Activated CD4-positive, alpha-beta memory T cell treated with anti-CD3 and anti-CD28 coated beads, Interleukin-2, amount 10 ng/mL, durations not matched to agents 7 days and 5 days (primary cell): ENCODE measurements at places on chromosomes 6 and 20. TPM values are rescaled to one million over a fixed set of nuclear protein-coding genes. Genes with fewer than 3 reads are reported as not detected.

BMP5 gene
- total RNA-seq, result not detected

ID1 gene
- total RNA-seq, result 0.48 TPM

MTFR2 gene
- total RNA-seq, result 21.4 TPM

YTHDF1 gene
- 36.8 TPM for total RNA-seq

PSORS1C1 gene
- total RNA-seq, result not detected

ZNF512B gene
- total RNA-seq, result 16.5 TPM

PKIB gene
- total RNA-seq, result 0.65 TPM

PHF20 gene
- 48.3 TPM for total RNA-seq

YIPF3 gene
- total RNA-seq, result 71.5 TPM

PACRG gene
- not detected for total RNA-seq

LAMA2 gene
- 0.53 TPM for total RNA-seq

ANGPT4 gene
- not detected for total RNA-seq

TBXT gene
- total RNA-seq, result not detected

ENPP4 gene
- total RNA-seq, result 8.2 TPM

ARHGAP40 gene
- not detected for total RNA-seq

OPN5 gene
- total RNA-seq, result not detected

AGER gene
- total RNA-seq, result 27.6 TPM

MYB gene
- total RNA-seq, result 27.7 TPM

HLA-DQB1 gene
- total RNA-seq, result 74.4 TPM

GRM4 gene
- not detected for total RNA-seq
